T1000 (cell line): ENCODE measurements at places on chromosomes 12 and 14.
A peak's percentile ranks its signal among the peaks of the same experiment; 100 is the strongest.

- no peak for DNase-seq
Observed at GRCh38 chr12:124821252-124822200, 42.1 kb downstream of the SCARB1 start.

DNA sequence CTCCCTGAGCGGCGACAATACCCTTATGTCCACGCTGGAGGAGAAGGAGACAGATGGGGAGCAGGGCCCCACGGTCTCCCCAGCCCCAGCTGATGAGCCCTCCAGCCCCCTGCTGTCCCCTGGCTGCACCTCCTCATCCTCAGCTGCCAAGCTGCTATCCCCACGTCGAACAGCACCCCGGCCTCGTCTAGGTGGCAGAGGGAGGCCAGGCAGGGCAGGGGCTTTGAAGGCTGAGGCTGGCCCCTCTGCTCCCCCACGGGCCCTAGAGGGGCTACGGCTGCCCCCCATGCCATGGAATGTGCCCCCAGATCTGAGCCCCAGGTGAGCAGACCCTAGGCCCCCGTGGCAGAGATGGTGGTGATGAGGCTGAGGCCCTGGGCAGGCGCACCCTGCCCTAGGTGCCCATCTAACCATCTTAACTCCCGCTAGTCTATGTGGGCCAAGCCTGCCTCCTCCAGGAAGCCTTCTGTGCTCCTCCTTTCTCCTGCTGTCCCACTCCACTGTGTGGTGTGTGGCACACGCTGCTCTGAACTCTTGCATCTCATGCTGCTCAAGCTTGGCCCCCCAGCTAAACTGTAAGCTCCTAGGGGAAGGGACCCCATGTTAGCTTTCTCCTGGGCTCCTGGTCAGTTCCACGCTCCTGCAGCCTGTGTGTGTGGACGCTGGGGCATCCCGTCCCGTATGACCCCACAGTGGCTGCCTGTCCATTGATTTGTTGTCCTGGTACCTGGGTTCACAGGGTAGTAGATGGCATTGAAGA, 12.1 kb downstream of the MCRS1 start:
- DNase-seq, result no peak

GRCh38 chr14:47022721-47023120, 371.1 kb upstream of the RPL10L start:
- DNase-seq, result no peak

GRCh38 chr12:105706321-105706972, 376.0 kb downstream of the C12orf75 start:
- DNase-seq, result peak; percentile 46

DNA sequence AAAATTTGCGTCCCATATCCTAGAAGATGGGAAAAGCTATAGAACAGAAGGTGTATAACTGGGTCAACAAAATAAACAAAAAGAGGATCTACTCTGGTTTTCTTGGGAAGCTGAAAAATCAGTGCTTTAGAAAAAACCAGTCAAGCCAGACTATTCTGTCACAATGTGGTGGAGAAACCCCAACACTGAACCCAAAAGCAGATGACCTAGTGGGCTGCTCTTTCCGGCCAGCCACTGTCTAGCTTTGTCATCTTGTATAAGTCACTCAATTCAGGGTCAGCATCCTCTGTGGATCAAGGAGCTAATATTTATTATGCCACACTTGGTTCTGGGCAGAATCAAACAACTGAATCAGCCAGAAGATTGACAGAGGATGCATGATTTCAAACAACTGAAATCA, 26.6 kb upstream of the TMCC3 start:
- DNase-seq, result no peak

DNA sequence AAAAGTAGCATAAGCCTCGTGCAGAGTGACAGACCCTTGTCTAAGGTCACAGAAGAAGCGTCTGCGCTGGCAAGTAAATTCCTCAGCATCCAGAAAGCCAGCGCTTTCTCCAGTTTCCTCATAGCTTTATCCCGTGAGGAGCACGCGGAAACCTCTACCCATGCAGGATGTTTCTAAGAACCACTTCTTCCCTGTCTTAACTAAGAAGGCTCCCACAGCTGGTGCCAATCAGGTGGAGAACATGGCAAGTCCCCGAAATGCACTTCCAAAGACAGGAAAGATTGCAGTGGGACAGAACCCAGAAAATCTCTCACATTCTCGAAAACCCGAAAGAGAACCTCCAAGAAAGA, 968 bp upstream of the ARID4A start:
- no peak for DNase-seq

GRCh38 chr12:58285551-58285950, 344.2 kb downstream of the ATP23 start:
- DNase-seq, result no peak

- no peak for DNase-seq
Observed at GRCh38 chr14:32491416-32492016, 162.4 kb downstream of the AKAP6 start.

DNA sequence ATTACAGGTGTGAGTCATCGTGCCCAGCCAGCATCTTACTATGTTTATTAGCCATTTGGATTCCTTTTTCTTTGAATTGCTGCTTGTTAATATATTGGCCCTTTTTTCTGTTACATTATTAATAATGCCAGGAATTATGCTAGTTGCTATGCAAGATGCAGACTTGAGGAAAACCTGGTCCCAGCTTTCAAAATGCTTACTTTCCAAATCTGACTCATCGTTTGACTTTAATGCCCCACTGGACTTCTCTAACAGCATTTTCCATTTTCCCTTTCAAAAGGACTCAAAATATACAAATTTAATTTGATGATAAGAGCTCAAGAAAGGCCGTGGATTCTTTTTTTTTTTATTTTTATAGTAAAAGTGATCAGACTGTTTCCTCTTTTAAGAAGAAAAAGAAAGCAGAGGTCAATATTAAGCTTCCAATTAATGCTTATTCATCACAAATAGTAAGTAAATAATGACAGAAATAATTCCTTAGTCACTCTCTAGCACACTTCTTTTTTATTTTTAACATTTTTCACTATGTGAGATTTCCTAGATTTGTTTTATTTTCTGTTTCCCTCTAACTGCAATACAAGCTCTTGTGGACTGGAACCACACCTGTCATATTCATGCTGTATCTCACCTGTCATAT, 146.1 kb upstream of the FGD4 start:
- no peak for DNase-seq

- no peak for DNase-seq
Observed at GRCh38 chr12:99066726-99067125, 421.6 kb downstream of the APAF1 start.

DNA sequence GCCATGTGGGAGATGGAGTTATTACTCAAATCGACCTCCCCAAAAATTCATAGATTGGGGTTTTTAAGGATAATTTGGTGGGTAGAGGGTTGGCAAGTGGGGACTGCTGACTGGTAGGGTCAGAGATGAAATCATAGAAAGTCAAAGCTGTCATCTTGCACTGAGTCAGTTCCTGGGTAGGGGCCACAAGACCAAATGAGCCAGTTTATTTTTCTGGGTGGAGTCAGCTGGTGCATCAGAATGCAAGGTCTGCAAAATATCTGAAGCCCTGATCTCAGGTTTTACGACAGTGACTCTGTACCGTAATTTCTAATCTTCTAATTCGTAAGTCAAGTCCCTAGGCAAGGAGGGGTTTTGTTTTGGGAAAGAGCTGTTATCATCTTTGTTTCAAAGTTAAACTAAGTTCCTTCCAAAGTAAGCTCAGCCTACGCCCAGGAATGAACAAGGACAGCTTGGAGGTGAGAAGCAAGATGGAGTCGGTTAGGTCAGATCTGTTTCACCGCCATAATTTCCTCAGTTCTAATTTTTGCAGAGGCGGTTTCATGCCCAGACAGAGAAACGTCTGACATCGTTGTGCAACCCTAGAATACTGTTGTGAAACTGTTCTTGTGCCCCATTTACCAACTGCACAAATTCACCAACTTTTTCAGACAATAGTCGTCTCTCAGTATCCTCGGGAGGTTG, 104.5 kb upstream of the SFSWAP start:
- no peak for DNase-seq
